ENCODE measurements at places on chromosomes 2 and 18. TPM values are rescaled to one million over a fixed set of nuclear protein-coding genes. Genes with fewer than 3 reads are reported as not detected.

The EFHD1 gene
- total RNA-seq, result 30.4 TPM

The AQP12A gene
- total RNA-seq, result not detected

The VIT gene
- total RNA-seq, result 0.88 TPM

The SPP2 gene
- total RNA-seq, result not detected

Measured in metanephros (tissue), 2 donors.